ENCODE measurements at places on chromosomes 3 and 15.

- no peak for DNase-seq
Measured at GRCh38 chr3:167501941-167502340, 28.1 kb upstream of the SERPINI2 start.

GRCh38 chr3:178706411-178706810, 170.2 kb downstream of the KCNMB2 start:
- DNase-seq = no peak

DNA sequence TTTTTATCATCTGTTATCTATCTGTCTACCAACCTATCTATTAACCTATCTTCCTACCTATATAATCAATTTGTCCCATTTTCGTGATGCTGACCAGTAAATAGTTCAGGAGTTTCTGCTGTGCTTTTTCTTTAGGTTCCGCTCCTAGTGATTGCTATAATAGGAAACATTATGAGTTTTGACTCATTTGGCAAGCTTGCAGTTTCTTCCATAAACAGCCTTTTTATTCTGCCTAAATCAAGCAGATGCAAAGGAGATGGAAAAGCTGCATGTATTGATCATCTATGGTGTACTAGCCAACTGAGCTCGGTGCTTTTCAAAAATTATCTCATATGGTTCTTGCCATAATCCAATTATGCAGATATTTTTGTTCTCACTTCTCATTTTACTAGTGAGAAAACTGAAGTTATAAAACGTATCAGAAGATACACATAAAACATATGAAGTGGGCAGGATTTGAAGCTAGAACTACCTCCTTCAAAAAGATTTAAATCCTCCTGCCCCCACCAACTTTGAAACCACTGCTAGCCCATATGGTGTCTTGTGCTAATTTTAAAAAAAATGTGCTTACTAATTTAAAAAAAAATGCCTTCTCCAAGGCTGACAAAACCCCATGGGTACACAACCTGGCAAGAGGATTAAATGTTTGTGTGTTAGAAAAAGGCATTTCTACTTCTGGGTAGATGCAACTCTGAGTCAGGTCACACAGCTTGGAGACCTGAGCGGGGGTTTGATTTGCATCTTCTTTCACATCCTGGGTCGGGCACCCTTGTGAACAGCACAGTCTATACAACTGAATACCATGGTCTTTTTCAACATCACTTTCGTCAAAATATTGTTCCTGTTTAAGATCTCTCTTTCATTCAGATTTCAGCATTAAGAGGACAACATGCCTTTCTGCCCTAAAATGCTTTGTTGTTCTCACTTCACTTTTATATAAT, 267.0 kb downstream of the CHL1 start:
- no peak for DNase-seq

- no peak for DNase-seq
Measured at GRCh38 chr3:126472277-126473006, 3.2 kb downstream of the ZXDC start.

GRCh38 chr15:70447928-70448698, 315.2 kb downstream of the UACA start:
- DNase-seq = peak; percentile 31

- no peak for DNase-seq
Measured at GRCh38 chr15:31480356-31481025, 153.9 kb downstream of the KLF13 start.
